ENCODE measurements at places on chromosomes 6 and 20.

DNA sequence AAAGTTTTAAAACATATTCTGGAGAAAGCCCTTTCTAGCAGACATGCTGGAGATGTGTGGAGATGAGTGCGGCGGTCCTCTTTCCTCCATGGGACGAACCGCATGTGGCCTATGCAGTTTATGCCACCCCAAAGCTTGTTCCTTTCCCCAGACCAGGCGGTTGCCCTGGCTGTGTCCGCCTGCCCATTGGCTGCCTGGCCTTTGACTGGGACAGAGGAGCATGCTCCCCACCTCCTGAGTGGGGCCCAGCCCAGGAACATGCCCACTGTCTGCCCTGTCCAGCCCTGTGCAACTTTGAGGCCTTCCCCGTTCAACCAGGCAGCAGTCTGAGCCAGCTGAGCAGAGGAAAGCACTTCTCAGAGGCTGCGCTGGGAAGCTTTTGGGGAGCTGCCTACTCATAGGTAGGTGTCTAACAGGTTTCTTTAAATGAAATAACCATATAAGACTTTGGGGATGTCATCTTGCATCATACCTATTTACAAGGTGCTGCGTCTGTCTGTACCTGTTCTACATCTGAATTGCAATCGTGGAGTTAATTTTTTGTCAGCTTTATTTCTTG lies 20.6 kb downstream of the FOXC1 start:
- no peak for DNase-seq

- no peak for DNase-seq
These were observed 443.8 kb downstream of the TENT5A start for GRCh38 chr6:81308577-81309279.

DNA sequence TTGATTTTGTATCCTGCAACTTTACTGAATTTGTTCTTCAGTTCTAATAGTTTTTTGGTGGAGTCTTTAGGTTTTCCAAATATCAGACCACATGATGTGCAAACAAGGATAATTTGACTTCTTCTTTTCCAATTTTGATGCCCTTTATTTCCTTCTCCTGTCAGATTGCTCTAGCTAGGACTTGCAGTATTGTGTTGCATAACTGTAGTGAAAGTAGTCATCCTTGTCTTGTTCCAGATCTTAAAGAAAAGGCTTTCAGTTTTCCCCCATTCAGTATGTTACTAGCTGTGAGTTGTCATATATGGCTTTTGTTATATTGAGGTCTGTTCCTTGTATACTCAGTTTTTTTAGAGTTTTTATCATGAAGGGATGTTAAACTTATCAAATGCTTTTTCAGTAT lies 4.6 kb downstream of the MICB start:
- DNase-seq, result no peak

DNA sequence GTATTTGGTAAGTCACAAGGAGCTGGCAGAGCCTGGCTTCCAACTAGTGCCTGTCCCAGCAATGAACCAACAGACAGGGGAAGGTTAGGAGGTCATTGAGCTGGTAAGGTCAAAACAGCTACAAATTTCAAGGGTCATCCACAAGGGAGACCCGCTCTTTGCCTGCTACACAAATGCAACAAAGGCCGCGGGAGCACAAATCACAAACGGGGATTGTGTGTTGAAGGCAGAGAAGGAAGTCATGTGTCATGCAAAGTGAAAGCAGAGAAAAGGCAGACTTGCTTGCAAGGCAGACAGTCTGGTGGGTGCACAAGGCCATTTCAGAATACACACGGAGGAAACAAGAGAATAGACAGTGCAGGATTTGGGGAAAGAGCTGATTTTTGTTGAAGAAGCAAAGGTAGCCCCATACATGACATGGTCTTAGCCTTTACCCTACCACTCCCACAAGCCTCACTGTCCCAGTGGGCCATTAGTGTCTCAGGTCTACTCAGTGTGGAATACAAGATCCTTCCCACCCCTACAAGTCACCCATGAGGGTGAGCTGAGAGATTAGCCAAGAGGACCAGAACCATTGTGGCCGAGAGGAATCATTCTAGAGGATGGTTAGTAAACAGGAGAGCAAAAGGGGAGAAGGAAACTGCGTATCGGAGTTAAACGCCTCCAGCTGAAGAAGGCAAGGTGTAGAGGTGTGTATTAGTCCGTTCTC lies 18.1 kb upstream of the SAMHD1 start:
- no peak for DNase-seq

GRCh38 chr20:56483970-56484369 lies 15.5 kb downstream of the RTF2 start:
- no peak for DNase-seq

- DNase-seq, result no peak
These were observed 30.7 kb upstream of the CDH22 start for GRCh38 chr20:46339037-46339436.

DNA sequence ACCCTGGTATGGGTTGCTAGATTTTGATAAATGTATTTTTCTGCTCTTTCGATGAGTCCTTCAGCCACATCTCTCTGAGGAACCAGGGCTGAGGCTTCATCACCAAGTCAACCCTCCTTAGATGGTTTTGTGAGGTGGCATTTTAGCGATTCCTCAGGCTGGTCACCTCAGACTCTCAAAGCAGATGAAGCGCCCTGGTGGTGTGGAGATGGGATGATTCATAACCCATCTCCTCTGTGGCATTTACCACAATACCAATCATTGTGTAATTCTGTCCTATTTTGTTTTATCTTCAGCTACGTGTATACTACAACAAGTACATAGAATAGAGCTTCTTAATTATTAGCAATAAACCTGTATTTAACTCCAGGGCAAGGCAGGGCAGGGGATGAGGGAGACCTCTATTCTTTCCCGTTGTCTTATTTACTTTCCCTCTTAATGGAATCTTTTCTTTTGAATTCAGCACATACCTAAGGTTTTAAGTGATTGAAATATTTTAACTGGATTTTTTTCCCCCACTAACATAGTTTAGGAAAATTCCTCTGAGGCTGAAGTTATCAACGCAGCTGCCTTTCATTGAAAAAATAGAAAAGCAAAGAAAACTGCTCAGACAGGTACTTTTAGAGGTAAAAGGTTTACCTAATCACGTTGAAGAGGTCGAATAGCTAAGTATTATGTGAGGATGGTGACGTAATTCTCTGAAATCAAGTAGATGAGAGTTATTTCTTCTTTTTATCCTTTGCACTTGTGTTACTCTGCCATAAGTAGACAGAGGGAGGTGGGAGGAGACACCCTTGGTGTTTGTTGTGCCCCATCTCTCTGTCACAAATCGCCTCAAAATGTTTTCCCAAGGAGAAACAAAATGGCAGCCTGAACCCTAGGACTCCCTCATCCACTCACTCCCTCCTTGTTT lies 57.4 kb upstream of the EDN3 start:
- no peak for DNase-seq

DNA sequence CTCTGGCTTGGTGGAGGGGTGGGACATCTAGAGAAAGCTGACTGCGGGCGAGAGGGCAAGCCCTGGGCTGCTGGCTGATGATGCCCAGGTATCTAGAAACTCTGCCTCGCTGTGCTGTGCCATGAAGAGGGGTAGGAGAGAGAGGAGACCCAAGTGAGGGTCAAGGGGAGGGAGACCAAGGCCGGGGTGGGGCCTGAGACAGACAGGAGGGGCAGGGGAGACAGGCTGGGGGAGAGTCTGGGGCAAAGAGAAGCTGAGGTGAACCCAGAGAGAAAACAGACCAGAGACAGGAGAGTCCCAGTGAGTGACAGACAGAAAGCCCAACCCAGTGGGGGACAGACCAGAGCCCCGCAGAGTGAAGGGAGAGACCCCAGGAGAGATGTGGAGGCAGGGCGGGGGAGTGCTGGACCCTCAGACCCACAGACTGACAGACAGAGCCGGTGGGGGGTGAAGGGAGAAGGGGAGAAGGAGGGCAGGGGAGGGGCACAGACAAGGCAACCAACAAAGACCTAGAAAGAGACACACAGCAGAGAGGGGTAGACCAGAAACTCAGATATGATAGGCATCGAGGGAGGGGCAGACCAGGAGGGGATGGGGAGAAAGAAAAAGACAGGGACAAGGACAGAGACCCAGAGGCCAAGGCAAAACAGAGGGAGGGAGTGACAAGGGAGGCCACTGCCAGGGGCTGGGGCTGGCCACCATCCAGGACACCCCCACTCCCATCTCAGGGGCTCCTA lies 5.9 kb downstream of the TEAD3 start:
- no peak for DNase-seq

- no peak for DNase-seq
These were observed 10.9 kb downstream of the ITPR3 start for GRCh38 chr6:33631971-33632557.

DNA sequence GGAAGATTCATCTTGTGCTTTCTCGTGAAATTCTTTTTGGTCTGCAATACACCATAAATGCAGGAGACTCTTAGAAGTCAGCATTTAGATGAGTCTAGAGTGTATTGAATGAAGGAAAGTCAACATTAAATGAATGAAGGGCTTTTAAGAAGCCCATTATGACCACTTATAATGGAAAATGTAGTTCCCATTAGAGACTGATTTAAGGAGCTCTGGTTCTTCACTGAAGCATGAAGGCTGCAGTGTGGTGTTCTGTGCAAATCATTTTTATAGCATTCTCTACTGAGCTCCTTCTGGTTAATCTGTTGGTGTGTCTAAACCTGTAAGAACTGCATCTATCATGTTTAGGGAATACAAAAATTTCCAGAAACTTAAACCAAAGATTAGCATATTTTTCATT lies 19.7 kb downstream of the NCOA7 start:
- peak; percentile 37 for DNase-seq
